ENCODE measurements at places on chromosomes 11 and 22.

GRCh38 chr11:44938066-44938691, 12.5 kb downstream of the TP53I11 start:
- no peak for DNase-seq

GRCh38 chr11:16613262-16613511, 125.3 kb upstream of the C11orf58 start:
- no peak for DNase-seq

DNA sequence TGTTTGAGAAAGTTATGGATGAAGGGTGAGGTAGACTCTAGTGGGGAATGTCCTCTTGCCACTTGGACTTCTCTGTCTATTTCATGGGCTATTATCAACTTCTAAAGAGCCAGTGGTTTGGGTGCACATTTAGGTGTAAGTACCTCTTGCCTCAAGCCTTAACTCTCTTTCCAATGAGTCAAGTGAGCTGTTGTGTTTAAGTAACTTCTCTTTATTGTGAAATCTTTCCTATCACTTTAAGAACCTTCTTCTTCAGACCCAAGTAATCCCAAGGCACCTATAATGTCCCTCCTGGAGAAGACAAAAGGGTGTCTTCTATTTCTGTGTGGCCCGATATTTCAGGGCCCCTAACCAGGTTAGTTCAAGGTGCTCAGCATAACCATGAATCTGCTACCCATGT, 90.5 kb upstream of the VPREB1 start:
- no peak for DNase-seq

GRCh38 chr11:119573858-119574257, 150.9 kb upstream of the THY1 start:
- DNase-seq: no peak

DNA sequence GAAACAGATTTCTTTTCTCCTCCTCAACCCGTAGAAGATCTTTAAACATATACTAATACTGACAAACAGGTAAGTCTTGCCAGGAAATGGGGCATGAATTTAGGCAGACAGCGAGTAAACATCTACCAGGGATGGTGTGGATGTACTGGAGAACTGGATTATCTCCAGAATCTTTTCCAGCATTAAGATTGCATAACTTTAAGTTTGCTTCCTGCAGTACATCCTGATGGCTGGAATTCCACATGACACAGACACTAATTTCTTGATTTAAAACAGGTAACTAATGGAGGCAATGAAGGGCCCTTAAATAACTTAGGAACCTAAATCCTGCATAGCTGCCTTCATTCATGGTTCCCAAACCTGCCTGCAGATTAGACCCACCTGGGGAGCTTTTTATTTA, 40.7 kb downstream of the JHY start:
- no peak for DNase-seq

- no peak for DNase-seq
Measured at GRCh38 chr11:5171856-5172255, 17.3 kb upstream of the OR52A1 start.

- DNase-seq: no peak
Measured at GRCh38 chr22:32509045-32509444, 34.4 kb downstream of the FBXO7 start.

- no peak for DNase-seq
Measured at GRCh38 chr22:23781065-23781464, 5.7 kb upstream of the SMARCB1 start.

DNA sequence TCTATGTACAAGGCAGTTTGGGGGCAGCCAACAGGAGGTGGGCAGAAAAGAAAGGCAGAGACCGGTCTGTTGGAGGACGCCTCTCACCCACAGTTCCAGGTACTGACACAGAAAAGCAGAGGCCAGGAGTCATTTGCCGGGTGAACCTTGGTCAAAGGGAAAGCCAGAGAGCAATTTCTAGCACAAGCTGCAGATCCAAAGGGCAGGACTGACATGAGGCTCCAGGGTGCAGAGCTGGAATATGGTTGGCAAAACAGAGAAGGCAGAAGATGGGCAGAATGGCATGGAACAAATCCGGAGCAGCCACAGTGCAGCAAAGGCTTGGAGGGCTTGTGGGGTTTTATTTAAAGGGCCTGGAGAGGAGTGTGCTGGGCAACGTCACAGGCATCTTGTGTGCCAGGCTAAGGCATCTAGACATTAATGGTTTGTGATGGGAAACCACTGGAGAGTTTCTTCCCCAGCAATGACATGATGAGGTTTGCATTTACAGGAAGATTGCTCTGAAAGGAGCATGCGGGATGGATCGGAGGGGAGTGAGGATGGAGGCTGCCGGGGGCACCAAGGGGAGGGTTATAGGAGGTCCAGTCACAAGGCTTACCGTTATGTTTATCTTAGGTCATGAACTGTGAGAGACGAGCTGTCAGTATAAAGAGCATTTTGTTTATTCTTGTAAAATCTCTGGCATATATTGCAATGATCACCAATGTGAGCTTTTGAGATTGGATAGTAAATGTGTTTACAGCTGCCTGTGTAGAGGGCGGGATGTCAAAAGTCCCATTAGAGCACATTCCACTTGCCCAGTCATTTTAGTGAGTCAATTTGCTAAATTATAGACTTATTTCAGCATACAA, 5.7 kb upstream of the MMP20 start:
- DNase-seq: no peak

DNA sequence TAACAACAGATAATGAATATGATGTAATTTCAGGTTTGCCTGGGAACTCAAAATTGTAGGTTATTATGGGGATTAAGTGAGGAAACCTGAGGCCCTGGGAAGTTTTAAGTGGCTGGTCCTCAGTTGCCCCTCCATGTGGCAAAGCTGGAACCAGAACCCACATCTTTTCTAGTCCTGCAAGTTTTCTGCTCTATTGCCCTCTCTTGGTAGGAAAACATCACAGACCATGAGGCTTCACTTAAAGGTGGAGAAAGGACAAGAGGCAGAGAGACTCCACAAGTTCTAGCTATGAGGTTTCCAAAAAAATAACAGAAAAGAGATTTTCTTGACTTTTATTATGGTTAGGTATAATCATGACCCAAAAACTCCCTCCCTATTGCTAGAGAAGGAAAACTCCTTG, 115.5 kb upstream of the DDI1 start:
- DNase-seq: no peak

Data from CD4-positive, alpha-beta T cell treated with Interleukin-2 at 100 ng/mL for 4 hours (primary cell).